ENCODE measurements at places on chromosomes 4 and X. TPM values are rescaled to one million over a fixed set of nuclear protein-coding genes. Genes with fewer than 3 reads are reported as not detected.

DNA sequence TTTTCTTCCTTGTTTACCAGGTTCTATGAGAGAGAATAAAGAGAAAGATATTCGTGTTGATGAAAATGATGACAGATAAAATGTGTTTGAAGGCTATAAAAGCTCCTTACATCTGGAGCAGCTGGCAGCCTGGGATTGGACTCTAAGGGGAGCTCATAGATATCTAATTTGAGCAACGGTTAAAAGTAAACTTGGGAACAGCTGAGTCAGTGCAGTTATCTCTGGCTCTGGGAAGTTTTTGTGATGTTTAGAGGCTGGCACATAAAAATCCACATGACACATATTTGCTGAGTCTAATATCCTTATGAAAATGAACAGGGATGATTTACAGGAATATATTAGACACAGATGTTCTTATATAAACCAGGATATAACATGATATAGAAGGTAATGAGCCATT is 331.8 kb upstream of the TENM3 start:
- H3K36me3 ChIP-seq, result no peaks in the 10 kb centered on the region
- no peaks in the 10 kb centered on the region for H3K27me3 ChIP-seq
- H3K27ac ChIP-seq, result no peak overlapping the region
- DNase-seq, result no peak
- H3K4me3 ChIP-seq, result no peak overlapping the region

The CACNA1F gene
- not detected for total RNA-seq

The TLR8 gene
- 0.82 TPM for total RNA-seq

GRCh38 chrX:48785186-48785539 is 1.2 kb upstream of the GATA1 start:
- H3K36me3 ChIP-seq, result no peaks in the 10 kb centered on the region
- H3K27ac ChIP-seq, result no peak overlapping the region
- no peaks in the 10 kb centered on the region for H3K27me3 ChIP-seq
- no peaks in the 10 kb centered on the region for H3K4me1 ChIP-seq

- H3K27me3 ChIP-seq, result no peaks in the 10 kb centered on the region
- no peak overlapping the region for H3K27ac ChIP-seq
- DNase-seq, result no peak
- no peaks in the 10 kb centered on the region for H3K4me1 ChIP-seq
- no peak overlapping the region for H3K4me3 ChIP-seq
These were observed 107.4 kb upstream of the ANK2 start for GRCh38 chr4:112942077-112942476.

Measured in transverse colon (tissue), 4 donors.